Renal pelvis (tissue), 12 donors: ENCODE measurements at places on chromosomes 5 and 9. TPM values are rescaled to one million over a fixed set of nuclear protein-coding genes. Genes with fewer than 3 reads are reported as not detected.

The ISL1 gene
- polyA plus RNA-seq: not detected

DNA sequence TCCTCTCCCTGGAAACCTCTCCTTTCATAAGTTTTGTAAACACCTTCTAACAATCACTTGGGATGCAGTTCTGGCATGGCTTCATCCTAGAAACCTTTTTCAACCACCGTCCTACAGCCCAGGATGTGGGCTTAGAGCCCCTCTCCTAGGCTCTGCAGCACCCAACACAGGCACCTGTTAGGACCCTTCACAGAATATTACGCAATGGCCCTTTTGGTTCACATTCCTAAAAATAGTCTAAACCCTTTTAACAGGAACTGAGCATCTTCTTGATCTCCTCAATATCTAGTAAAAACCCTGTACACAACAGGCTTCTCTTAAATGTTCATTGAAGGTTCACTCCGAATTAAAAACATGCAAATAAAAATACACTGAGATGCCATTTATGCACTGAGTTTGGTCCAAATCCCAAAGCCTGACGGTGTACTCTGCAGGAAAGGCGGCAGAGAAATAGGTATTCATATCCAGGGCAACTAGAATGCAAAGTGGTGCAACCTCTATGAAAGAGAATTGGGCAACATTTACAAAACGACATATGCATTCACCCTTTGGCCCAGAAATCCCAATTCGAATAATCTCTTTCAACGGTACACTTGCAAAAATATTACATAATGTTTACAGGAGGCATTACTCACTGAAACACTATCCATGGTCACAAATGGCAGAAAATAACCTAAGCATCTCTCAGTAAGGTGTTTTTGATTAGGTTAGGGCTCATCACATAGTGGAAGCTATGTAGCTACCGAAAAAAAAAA, 169.3 kb downstream of the SEMA5A start:
- DNase-seq: no peak

GRCh38 chr9:16823906-16824305, 46.6 kb downstream of the BNC2 start:
- DNase-seq: no peak

DNA sequence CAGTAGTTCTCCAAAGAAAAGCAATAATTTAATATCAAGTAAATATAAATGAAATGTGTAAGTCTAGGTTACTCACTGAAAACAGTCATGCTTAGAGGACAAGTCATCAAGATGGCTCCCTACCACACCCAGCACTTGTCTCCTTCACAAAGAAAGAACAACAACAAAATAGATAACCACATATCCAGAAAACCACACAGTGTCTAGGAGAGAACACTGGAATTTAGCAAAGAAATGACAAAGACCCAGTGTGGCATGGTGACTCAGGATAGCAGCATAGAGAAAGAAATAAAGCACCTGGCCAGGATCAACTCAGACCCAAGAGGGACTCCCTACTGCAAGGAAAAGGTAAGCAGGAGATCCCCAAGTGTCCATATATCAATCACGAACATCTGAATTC, 356.2 kb downstream of the TMEM161B start:
- no peak for DNase-seq

The CARTPT gene
- not detected for polyA plus RNA-seq

GRCh38 chr9:10605388-10605787, 7.4 kb downstream of the PTPRD start:
- DNase-seq: no peak
